Left hindlimb (tissue), 1 donor: ENCODE measurements at places on chromosomes 6 and 20.

DNA sequence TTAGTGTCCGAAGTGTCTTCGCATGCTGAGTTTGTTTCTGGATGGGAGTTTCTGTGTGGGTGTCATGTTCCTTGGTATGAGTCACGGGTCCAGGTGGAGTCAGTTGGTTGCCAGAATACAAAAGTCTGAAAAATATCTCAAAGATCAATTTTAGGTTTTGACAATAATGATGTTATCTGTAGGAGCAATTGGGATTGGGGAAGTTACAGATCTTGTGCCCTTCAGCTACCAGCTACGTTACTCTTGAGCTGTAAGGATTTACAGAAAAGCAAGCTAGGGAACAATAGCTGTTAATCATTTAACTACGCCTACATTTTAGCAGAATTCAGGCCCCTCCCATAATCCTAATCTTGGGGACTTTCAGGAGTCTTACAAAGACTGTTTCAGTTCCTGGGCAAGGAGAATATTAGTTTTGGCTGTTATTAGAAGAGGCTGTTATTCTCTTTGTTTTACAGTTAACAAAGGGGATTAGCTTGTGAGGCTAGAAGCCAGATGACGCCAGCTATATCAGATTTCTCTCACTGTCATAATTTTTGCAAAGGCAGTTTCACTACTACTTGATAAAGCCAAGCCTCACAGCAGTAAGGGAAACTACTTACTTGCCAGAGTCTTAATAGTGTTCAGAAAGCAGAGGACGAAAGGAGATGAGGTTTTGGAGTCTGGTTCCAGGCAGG is 15.4 kb upstream of the SLC22A16 start:
- no peak for DNase-seq

DNA sequence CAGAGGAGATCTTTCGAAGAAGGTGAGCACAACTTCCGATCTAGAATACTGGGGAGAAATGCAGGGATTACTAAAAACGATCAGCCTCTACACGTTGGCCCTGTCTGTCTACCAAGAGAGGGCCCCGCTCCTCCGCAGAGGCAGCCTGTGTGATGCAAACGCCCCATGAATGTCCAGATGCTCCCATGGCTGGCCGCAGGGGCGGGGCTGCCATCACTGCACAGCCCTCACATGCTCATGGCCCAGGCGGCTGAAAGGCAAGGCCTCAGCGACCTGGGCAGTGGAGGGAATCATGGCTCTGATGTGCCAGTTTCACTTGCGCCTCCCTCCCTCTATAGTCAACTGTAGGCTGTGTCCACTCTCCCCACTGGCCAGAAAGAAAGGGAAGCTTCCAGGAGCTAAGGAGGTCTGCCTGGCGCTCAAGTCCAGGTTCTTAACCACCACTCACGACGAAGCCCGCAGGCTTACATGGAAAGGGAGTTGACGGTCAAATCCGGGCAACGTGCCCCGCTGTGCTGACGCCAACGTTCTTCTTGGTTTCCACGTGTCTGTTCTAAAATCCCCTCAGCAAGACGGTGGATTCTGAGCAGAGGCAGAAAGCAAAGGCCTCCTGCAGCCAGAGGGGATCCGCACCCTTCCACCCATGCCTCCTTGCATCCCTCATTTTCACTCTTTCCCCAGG is 14.2 kb downstream of the PXDC1 start:
- no peak for DNase-seq

DNA sequence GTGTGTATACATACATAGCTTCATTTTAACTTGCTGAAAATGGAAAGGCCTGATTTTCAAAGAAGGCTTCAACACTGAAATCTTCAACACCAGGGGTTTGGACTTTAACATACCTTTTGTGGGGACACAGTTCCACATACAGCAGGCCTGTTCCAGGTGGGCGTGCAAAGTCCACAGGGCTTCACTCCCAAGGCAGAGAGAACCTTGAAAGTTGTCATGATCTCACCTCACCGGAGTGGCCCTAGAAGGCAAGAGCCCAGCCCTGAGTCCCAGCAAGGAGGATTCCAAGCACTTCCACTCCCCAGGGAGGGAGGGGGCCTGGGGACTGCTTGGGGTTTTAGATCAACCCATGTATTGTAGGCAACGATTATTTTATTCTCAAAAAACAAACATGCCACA is 47.2 kb downstream of the TMEM242 start:
- DNase-seq = no peak

DNA sequence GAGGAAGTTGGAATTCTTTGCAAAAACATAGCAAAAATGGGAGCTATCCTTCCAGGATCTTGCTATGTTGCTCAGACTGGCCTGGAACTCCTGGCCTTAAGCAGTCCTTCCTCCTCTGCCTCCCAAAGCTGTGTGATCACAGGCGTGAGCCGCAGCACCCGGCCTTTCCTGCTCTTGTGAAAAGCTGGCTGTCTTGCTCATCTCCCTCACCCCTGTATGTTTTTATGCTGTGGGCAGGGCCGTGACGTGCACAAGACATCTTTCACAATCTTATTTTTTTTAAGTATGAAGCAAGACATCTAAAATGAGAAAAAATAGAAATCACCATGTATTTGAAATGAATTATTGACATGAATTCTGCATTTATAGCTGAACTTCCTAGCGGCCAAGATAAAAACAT is 110.4 kb downstream of the SAMD5 start:
- DNase-seq = no peak

- no peak for DNase-seq
These were observed 94.0 kb downstream of the SGK1 start for GRCh38 chr6:134223796-134224420.

DNA sequence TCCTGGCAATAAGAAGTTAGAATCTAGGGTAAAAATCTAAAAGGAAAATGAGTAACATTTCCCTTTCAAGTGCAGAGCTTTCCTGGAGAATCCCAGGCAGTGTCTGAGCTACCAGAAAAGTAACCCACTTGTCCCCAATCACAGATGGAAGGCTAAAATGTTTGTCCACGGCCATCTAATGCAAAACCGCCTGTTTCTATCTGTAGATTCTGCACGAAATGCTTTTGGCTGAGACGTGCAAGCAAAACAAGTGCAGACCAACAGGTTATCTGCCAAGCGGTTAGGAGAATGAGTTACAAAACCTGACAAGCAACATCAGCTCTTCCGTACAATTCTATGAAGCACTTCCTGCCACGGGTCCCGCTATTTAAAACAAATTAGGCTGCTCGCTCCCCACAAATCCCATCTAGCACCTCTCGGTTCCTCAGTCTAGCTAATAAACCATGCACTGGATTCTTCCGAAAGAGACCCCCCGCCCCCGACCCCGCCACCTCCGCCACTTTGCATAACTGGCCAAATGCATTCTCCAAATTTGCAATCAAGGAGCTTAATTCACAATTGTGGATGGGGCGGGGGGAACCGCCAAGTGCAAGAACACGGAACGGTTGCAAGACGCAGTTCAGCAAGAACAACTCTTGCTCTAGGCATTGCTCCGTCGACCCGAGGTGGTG is 1.4 kb downstream of the ELOVL5 start:
- DNase-seq = no peak

GRCh38 chr6:16503241-16503775 is 258.0 kb downstream of the ATXN1 start:
- DNase-seq = no peak

- no peak for DNase-seq
These were observed 10.3 kb downstream of the RPP21 start for GRCh38 chr6:30355281-30355680.

- no peak for DNase-seq
These were observed 82.9 kb upstream of the FOXP4 start for GRCh38 chr6:41463062-41463930.

DNA sequence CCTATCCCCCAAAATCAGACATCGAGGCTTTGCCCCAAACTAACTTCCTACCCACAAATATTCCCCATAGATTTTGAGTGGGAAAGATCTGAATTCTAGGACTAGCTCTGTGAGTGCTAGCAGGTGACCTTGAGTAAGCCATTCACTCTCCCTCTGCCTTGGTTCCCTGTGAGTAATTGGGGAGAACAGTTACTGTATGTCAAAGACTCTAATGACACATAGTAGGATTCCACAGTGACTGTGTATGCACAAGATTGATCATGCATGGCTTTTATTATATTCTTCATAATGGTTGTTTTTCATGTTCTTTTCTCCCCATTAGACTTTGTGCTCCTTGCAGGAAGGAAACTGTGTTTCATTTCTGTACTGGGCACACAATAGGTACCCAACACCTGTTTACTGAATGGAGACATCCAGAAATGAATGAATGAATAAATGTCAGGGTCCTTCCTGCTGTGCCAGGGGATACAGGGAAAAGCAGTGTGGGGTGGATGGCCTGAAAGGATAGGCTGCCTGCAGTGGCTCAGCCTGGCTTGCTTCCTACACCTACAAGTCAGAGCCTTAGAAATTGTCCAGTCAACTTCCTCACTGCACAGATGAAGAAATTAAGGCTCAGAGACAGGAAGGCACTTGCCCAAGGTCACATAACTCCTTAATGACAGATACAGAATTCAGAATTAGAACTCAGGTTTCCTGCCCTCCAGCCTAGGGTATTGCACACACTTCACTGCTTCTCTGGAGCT is 901 bp upstream of the TMEM151B start:
- no peak for DNase-seq

DNA sequence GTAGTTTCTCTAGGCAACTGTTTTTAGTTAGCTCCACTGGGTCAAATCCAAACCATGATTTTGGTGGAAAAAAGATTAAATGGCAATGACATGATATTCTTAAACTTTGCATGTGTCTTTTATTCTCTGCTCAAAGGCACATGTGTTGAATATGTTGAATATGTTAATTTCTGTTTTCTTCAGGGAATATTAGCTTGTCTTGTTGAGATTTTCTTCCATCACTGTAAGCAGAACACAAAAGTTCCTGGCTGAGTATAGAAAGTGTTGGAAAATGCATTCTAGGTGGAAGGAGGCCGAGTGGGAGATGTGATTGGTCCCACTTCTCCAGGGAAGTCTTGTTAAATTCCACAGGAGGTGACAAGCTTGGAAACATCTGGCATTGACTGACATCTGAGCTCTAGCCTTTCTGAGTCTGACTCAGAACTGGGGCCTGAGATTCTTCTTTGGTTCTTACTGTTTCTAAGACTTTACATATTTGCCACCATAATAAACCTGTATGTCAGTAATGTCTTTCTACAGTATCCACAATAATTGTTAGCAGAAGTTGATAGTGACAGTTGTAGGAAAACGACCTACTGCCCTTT is 81.1 kb downstream of the LAMA4 start:
- no peak for DNase-seq

DNA sequence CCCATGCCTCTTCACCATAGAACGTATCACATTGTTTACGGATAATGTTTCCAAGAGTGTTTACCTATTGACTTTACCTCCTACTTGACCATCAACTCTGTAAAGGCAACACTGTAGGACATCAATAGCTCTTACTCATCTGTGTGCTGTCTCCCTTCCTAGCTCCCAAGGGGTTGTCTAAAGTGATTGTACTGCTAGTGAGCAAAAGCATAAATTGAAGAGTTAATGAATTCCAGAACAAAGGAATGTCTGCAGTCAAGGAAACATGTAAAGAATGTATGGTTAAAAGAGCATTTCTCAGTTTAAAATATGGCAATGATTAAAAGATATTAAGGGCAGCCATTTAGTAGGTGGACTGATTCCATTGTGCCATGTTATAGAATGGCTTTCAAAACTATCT is 985.4 kb downstream of the TBC1D32 start:
- DNase-seq = no peak

DNA sequence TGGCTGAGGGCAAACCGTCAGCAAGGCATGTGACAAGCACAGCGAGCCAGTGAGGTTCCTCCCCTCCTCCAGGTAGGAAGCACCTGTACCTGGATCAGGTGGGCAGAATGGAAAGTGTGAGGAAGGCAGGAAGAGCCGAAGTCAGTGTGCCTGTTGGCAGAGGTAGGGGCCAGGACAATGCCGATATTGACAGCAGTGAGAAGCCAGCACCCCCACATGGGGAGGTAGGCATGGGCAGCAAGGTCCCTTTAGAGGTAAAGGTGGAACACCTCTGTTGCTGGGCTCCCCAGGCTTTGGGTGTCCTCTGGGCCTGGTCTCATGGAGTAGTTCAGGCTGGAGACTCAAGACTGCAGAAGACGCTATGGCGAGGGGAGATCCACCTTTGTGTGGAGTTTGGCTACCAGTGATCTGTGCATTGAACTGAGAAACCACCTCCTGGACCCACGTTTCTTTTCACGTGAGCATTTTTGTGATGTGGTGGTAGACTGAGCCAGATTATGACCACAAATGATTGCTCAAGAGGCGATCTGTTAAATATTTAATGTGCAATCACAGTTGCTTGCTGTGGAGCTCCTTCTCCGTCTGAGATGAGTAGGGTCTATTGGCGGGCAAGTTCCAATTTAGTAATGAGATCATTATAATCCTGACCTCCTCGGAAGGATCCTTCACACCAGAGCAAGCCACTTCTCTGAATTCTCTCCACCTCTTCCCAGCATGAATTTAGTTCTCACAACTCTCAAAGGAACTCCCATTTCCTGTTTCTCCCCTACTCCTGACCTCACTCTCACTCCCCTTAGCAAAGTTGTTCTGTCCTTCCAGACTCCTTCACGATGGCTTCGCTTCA is 174.8 kb downstream of the CDH26 start:
- no peak for DNase-seq

DNA sequence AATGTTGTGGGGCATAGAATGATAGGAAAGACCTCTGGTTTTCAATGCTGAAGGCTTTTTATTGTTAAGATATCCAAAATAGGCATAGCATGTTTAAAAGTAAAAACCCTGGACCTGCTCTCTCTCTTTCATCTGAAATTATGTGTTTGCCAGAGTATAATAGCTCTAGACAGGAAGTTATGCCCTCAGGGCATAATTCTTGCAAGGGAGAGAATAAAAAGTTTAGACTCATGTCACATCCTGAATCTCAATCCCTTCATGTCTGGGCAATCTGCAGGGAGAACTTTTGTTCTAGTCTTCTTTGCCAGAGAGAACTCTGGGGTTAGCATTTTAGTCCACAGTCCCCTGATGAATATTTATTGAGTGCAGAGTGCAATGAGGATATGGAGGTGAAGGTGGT is 297.3 kb upstream of the FLRT3 start:
- no peak for DNase-seq

DNA sequence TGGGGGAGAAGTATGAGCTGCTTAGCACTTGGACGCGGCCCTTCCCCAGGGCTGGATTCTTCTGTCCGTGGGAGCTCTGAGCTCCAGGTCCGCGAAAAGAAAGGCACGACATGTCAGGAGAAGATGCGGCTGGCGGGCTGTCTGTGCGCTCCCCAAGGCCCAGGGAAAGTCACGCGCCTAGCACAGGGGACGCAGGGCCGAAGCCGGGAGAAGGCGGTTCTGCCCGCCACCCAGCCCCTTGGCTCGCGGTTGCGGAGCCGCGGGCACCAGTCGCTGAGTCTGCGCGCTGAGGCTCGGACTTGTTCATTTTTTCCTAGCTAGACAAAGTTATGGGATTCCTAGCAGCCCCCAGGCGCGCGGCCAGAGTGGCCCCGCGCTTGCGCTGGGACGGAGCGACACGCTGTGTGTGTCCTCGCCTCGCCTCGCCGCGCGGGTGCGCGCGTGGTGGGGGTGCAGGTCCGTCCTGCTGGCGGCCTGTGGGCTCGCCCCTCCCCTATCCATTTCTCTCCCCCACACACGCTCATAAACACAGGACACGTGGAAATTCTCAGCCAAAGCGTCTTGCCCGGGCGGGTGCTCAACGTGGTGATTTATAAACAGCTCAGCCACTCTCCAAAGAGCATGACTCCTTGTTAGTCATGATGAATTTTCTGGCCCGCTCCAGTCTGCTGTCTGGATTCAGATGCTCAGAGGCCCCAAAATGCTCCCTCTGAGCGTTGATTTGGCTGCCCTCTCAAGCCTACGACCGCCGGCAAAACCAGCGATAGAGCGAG is 1.9 kb upstream of the POU3F2 start:
- peak; percentile 39 for DNase-seq
